Ovary (tissue), 10 donors: ENCODE measurements at places on chromosomes 1 and 21.

- no peak for DNase-seq
Observed at GRCh38 chr1:75727571-75727970, 3.1 kb downstream of the ACADM start.

DNA sequence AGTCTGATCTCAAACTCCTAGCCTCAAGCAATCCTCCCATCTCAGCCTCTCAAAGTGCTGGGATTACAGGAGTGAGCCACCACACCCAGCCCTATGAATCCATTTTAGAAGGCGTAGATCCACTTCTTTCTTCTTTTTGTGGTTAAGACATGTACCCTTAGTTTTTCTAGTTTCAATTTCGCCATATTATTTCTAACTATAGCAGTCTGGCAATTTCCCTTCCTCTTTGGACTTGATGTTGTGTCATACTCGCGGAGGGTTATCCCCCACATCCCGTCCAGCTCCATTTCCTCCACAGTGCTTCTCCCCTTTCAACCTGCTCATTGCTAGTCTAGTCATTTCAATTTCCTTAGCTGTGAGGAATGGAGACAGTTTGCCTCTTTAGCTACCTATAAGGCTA, 5.2 kb upstream of the LRRC8D start:
- no peak for DNase-seq

DNA sequence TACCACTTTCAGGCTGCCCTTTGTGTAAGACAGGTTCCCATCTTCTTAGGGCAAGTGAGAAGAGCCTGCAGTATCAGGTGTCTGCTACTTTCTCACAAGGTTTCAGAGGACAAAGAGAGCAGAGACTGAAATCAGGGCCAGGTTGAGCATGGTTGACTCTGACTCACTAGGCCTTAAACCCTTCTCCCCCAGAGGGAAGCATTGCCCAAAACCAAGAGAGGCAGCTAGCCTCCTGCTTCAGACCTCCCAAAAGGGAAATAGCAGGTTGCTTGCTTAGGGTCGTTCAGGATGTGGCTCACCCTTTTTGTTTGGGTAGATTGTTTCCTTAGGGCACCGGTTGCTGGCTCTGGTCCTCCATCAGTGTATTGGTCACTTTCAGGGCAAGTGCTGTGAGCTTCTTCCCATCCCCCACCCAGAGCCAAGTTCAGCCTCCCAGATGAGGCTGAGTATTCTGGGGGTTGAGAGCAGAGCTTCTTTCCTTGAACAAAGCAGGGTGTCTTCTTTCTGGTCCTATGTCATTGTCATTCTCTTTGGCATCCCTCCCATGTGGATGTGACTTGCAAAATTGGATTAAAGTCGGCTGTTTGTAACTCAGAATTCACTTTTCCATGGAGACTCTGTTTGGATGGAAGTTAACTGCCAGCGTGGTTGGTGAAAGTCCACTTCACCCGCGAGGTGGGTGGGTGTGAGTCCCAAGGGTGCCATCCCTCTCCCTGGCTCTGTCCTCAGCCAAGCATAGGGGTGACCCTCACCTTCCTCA, 55.5 kb upstream of the GALNT2 start:
- DNase-seq = no peak

DNA sequence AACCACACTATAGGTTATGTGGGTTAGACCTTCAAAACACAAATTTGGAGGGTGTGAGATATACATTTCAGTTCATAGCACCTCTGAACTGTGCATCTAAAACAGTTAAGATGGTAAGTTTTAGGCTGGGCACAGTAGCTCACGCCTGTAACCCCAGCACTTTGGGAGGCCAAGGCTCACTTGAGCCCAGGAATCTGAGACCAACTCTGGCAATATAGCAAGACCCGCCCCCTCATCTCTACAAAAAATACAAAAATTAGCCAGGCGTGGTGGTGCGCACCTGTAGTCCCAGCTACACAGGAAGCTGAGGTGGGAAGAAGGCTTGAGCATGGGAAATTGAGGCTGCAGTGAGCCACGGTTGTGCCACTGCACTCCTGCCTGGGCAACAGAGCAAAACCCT, 47.9 kb downstream of the NAV1 start:
- DNase-seq = no peak

DNA sequence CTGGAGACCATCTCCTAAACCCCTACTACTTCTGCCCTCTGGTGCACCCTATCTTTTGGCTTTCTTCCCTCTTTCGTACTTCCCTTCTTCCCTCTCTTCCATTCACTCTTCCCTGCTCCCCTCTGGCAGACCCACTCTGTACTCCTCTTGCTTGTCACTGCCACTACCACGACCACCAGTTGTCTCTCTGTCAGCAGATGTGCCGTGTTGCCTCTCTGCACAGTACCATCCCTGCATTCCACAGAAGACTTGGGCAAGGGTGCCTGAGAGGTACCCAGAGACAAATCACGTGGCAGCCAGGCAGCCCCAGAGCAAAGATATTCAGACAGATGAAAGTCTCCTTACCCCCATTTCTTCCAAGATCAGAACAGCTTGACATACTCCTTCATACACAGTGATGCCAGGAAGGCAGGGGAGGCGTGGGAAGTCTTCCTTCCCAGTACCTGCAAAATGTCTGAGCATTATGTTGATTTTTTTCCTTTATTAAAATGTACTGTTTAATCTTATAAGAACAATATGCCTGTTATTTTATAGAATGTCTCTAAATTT, 15.0 kb downstream of the CAMSAP2 start:
- DNase-seq = no peak

- no peak for DNase-seq
Observed at GRCh38 chr1:25718732-25719131, 81.3 kb upstream of the SELENON start.

GRCh38 chr1:4778056-4778455, 123.6 kb downstream of the AJAP1 start:
- peak; percentile 58 for DNase-seq

- DNase-seq = no peak
Observed at GRCh38 chr1:107172450-107173170, 31.8 kb downstream of the NTNG1 start.

- DNase-seq = no peak
Observed at GRCh38 chr1:161047436-161048420, 2.0 kb upstream of the USF1 start.

GRCh38 chr1:168112673-168113305, 23.9 kb downstream of the GPR161 start:
- no peak for DNase-seq

GRCh38 chr1:203695116-203695515, 68.5 kb downstream of the ATP2B4 start:
- no peak for DNase-seq

DNA sequence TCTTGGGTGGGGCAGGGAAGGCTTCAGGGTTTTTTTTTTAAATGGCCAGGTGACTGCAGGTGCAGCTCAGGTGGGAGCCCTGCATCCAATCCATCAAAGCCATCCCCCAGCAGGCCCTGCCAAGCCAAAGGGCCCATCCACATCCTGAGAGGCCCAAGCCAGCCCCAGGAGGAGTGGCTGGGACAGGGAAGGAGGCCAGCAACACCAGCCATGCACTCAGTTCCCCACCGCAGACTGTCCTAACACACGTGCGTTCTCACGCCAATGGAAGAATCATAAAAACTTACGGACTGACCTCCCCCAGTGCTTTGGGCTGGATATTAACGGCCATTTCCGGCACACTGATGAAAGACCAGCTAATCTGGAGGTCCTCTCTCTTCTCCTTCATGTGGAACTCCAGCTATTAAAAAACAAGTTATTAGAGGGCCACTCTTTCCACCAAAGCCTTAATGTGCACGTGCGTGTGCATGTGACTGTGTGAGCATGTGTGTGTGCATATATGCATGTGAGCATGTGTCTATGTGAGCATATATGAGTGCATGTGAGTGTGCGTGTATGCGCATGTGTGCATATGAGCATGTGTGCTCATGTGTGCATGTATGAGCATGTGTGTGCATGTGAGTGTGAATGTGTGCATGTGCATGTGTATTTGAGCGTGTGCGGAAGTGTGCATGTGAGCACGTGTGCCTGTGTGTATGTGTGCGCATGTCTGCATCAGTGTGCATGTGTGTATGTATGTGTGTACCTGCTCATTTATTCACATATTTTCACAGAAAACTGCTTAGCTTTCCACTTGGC, 35.1 kb downstream of the C2CD2 start:
- no peak for DNase-seq

GRCh38 chr1:236465959-236466303, 57.9 kb upstream of the LGALS8 start:
- DNase-seq = no peak

DNA sequence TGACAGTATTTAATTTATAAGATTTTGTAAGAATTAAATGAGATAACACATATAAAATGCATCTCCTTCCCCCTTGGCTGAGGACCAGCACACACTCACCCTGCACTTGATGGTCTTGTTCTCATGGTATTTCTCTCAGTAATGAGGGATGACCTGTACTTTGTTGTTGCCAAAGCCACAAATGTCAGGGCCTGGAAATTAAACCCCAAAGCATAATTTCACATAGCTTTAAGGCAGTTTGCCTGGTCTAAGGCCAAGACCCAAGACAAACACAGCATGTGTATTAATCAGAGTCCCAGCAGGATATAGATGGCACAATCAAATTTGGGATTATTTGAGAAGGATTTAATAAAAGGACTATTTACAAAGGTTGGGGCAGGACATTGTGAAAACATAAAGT, 48.6 kb upstream of the EPS15 start:
- DNase-seq = no peak

DNA sequence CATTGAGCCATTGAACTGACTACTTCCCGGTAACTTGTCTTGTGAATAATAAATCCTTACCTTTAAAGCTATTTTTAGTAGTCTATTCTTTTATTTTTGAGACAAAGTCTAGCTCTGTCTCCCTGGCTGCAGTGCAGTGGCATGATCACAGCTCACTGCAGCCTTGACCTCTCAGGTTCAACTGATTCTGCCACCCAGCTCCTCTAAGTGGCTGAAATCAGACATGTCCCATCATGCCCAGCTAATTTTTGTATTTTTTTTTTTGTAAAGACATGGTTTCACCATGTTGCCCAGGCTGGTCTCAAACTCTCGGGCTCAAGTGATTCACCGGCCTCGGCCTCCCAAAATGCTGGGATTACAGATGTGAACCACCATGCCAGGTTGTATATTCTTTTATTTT, 59.3 kb upstream of the PTGS2 start:
- DNase-seq = no peak

GRCh38 chr21:44352253-44352860, 1.1 kb upstream of the TRPM2 start:
- DNase-seq = no peak

DNA sequence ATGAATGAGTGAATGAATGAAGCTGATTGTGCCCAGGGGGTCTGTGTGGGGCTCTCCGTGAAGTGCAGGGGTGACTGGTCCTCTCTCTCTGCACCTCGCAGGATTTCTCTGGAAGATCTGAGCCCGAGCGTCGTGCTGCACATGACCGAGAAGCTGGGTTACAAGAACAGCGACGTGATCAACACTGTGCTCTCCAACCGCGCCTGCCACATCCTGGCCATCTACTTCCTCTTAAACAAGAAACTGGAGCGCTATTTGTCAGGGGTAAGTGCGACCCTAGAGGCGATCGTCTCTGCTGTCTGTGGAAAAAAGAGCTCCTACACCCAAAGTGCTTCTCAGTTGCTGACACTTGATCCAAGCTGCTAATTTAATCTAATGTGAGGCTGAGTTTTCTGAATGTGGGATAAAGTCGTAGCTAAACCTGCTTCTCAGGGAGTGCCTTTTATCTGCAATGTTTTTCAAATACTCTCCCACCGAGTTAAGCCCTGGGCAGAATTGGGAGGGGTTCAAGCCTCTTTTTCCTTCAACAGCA, 101.7 kb downstream of the HUNK start:
- no peak for DNase-seq

GRCh38 chr1:87403061-87403820, 74.6 kb downstream of the LMO4 start:
- no peak for DNase-seq

- no peak for DNase-seq
Observed at GRCh38 chr1:198465201-198466144, 75.0 kb downstream of the ATP6V1G3 start.

DNA sequence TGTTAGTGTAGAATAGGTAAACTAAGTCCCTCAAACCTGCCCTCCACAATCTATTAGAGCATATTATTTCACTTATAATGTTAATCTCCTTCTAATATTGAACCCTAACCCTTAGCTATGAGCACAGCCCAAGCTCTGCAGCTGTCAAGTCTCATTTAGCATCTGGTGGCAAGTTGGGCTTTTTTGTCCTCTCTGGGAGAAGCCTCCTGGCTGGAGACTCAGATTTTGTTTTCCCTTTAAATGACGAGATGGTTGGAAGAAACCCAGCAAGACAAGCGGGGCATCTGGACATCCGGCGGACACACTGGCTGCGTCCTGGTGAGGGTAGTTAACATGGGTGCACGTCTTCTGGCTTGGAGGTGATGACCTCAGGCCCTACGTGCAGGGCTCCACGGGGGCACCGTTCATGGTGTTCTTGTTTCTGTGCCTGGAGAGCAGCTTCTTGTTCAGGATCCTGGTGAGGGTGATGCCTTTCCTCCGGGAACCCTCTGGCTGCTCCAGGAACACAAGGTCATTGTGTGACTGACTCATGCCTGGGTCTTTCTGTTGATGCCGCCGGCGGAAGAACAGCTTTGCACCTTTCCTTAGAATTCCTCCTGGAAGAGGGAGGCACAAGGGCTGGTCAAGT, 9.7 kb upstream of the PRDM15 start:
- DNase-seq = no peak

GRCh38 chr1:239061770-239062169, 324.6 kb upstream of the CHRM3 start:
- no peak for DNase-seq

- DNase-seq = no peak
Observed at GRCh38 chr1:151003180-151003579, 3.5 kb downstream of the MINDY1 start.

DNA sequence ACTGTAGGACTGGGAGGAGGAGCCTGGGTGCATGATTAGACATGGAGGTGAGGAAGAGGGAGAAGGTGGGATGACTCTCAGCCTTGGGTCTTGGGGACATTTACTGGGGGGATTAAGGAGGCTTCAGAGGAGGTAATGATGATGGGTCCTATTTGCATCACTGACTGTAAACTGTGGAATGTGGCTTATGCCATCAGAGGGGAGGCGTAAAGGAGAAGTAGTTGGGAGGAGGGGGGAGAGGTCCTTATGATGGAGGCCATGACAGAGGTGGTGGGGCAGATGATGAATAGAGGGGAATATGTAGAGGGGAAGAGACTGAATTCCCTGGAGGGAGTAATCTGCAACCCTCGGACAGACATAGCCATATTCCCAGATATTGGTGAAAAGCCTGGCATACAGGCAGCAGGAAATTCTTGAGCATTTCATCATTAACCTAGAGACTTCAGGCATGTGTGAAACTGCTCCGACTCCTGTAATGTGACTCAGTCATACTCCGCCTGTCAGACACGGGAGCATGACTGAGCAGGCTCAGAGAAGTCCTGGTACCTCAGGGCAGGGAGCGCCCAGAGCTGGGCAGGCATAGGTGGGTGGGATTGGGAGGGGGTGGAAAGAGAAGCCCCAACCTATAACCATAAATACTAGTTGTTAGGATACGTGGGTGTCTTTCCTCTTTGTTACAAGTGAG, 8.0 kb upstream of the LCE5A start:
- no peak for DNase-seq

GRCh38 chr1:98211271-98211845, 290.5 kb upstream of the DPYD start:
- DNase-seq = no peak
